ENCODE measurements at places on chromosomes 13 and 19. TPM values are rescaled to one million over a fixed set of nuclear protein-coding genes. Genes with fewer than 3 reads are reported as not detected.

SLC7A9 gene
- total RNA-seq: not detected

RCBTB2 gene
- 5.7 TPM for total RNA-seq

GTPBP3 gene
- total RNA-seq: 33.8 TPM

F10 gene
- total RNA-seq: 0.13 TPM

CEACAM19 gene
- total RNA-seq: 1.5 TPM

ZNF549 gene
- 5.6 TPM for total RNA-seq

SIGLEC8 gene
- total RNA-seq: not detected

FNDC3A gene
- total RNA-seq: 70.4 TPM

S1PR4 gene
- 0.33 TPM for total RNA-seq

WDR88 gene
- 0.14 TPM for total RNA-seq
